ENCODE measurements at places on chromosomes 5 and 9. TPM values are rescaled to one million over a fixed set of nuclear protein-coding genes. Genes with fewer than 3 reads are reported as not detected.

The ADAMTSL1 gene
- polyA plus RNA-seq: 20.7 TPM

The DIRAS2 gene
- polyA plus RNA-seq: 3.0 TPM

The ANAPC2 gene
- 27.0 TPM for polyA plus RNA-seq

The MCTP1 gene
- 10.3 TPM for polyA plus RNA-seq

The PDE8B gene
- 3.7 TPM for polyA plus RNA-seq

The HARS2 gene
- polyA plus RNA-seq: 20.5 TPM

The DNAI1 gene
- not detected for polyA plus RNA-seq

The WDR38 gene
- not detected for polyA plus RNA-seq

The SMIM3 gene
- polyA plus RNA-seq: 9.4 TPM

Measured in muscle of back (tissue), 13 donors.